Fibroblast of gingiva (primary cell): ENCODE measurements at places on chromosomes 7 and 10.

DNA sequence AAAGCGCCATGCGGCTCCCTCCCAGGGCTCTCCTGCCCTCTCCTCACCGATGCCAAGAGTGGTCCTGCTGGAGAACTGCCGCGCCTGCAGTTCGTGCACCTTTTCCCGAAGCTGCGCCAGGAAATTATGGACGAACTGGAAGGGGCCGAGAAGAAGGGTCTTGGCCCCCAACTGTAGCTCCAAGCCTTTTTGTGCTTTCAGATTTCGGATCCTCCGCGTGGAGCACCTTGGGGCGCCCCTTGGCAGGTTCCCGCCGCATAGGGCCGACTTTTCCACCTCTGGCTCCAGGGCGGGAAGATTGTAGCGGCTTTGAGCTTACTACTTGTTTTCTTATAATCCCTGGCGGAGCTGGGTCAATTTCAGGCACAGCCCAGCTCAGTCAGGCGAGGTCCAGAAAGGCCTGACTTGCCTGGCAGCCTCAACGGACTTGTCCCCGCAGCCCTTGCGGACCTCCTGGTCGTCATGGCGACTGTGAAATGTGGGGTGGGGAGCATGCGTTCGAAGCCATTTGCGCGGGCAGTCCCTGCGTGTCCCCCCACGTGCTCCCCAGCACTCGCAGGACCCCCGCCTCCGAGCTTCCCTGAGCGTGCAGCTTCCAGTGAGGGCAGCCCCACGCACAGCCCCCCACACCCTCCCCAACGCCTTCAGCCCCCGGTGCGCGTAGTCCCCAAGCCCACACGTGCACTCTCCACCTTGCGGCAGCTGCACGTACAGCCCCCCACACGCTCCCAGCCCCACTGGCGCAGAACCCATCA is 129.9 kb downstream of the KBTBD2 start:
- no peak for DNase-seq

GRCh38 chr10:7007600-7008190 is 403.1 kb downstream of the SFMBT2 start:
- no peak for DNase-seq

DNA sequence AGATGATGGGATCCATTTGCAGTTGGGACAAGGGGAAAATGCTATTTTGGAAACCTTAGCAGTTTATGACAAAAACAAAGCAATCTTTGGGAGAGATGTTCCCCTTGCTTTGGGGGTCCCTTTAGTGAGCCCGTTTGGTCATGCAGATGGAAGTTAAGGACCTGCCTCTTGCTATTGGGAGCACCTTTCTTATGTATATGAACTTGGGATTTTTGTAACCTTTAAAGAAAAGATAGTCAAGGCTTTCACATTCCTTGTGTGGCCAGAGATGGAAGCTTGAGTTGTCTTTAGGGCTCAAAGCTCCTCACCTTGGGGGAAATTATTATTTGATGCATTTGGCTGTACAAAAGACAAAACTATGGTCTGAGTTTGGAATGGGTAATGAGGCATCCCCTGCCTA is 179.0 kb upstream of the PLPP4 start:
- DNase-seq, result no peak

- no peak for DNase-seq
Observed at GRCh38 chr7:111780527-111780926, 218.2 kb upstream of the IMMP2L start.

DNA sequence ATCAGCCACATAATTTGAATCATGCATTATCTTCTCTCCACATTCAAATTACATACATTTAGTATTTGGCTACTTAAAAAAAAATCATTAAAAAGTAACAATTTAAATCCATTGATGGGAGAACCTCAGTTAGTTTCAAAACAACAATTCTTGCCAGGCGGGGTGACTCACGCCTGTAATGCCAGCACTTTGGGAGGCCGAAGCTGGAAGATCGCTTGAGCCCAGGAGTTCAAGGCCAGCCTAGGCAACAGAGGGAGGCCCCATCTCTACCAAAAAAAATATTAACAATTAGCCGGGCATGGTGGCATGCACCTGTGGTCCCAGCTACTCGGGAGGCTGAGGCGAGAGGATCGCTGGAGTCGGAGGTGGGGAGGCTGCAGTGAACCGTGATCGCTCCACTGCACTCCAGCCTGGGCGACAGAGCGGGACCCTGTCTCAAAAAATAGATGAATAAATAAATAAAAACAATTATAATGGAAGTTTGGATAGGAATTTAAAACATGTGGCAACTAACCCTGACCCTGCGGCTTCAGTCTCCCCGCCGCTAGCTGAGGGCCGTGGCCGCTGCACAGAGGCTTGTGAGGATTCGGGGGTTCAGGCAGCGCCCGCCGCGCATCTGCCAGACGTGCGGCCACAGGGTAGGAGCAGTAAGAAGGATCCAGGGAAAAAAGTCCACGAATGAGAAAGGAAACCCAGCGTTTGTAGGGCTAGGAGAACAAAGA is 1.1 kb upstream of the CSGALNACT2 start:
- DNase-seq, result peak; percentile 62

- peak; percentile 36 for DNase-seq
Observed at GRCh38 chr7:1432411-1433082, 26.7 kb downstream of the MICALL2 start.

- DNase-seq, result peak; percentile 11
Observed at GRCh38 chr7:134766779-134767519, 12.5 kb upstream of the CALD1 start.

DNA sequence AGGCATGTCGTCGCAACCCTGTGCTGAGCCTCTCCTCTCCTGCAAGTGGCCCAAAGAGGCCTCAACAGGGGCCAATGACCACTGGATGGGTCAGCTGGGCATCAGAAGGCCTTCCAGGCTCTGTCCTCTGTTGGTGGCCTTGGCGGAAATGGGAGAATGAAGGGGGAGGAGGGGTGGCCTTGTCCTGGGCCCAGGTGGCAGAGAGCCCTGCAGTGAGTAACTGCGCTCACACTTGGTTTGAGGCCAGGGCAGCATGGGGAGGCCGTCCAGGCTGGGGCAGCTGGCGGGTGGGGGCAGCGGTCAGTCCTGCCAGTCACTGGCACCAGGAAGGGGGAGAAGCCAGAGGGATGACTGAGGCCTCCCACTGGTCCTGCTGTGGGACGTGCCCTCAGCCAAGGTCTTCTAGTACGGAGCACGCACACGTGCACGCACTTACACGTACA is 59.8 kb downstream of the LHPP start:
- DNase-seq, result no peak

- peak; percentile 52 for DNase-seq
Observed at GRCh38 chr10:112953174-112954159, 3.4 kb downstream of the TCF7L2 start.

DNA sequence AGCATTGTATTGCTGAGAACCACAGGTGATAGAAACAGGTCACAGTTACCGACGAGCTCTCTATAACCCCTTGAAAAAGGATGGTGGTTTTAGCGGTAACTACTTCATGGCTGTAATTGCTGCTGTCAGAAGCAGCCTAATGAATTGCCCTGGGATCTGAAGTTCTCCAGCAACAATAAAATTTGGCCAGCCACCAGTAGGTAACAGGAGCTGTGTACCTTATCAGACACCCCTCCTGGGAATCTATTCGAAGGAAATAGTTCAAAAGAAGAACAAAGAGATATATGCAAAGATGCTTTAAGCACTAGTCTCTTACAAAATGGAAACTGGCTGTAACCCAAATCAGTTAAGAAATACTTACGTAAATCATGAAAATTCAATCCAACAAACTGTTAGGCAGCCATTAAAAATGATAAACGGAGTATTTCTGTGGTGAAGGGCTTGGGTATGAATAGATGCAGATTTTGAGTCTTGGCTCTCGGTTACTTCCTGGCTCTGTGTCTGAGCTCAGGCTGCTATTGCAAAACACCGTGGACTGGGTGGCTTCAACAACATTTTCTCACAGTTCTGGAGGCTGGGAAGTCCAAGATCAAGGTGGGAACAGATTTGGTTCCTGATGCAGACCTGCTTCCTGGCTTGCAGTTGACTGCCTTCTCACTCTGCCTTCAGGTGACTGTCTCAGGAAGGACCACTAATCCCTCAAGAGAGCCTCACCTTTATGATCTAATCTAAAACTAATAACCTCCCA is 1.6 kb downstream of the MSRB2 start:
- peak; percentile 66 for DNase-seq

GRCh38 chr10:78535716-78536218 is 502.1 kb downstream of the RPS24 start:
- DNase-seq, result no peak

- peak; percentile 10 for DNase-seq
Observed at GRCh38 chr7:130242198-130243014, 24.3 kb upstream of the CPA2 start.

DNA sequence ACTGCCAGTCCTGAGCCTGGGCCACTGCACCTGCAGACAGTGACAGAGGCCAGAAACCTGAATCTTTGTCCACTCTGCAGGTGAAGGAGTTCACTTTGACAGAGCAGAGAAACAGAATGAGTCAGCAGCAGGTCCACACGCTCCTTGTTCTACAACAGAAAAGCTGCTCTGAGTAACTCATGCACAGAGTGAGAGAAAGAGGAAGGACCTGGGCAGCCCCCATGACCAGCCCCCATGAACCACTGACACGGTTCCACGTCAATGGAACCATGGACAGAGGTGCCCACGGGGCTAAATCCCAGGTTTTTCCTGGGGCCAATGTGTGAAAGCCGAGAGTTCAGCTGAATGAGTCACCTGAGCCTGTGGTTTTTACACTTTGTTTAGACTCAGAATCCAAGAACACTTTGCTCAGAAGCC is 40.8 kb upstream of the CTBP2 start:
- no peak for DNase-seq

DNA sequence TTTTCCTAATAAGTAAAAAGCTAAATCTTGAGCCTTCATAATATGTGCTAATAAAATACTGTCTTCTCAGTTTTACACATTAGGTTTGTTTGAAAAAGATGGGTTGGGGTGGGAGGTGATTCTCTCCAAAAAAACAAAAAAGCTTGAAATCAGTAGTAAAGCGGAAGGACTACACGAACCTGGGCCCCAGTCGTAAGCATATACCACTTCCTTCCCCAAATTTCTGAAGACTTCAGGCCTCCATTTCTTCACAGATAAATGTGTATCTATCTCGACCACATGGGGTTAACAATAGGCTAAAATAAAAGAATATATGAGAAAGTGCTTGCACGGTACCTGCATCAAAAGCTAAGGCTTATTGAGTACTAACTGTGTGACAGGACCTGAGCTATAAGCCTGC is 51.6 kb upstream of the PAX2 start:
- no peak for DNase-seq

- DNase-seq, result no peak
Observed at GRCh38 chr7:88492153-88492552, 185.5 kb upstream of the STEAP4 start.

- no peak for DNase-seq
Observed at GRCh38 chr7:115135146-115135545, 213.3 kb downstream of the MDFIC start.

DNA sequence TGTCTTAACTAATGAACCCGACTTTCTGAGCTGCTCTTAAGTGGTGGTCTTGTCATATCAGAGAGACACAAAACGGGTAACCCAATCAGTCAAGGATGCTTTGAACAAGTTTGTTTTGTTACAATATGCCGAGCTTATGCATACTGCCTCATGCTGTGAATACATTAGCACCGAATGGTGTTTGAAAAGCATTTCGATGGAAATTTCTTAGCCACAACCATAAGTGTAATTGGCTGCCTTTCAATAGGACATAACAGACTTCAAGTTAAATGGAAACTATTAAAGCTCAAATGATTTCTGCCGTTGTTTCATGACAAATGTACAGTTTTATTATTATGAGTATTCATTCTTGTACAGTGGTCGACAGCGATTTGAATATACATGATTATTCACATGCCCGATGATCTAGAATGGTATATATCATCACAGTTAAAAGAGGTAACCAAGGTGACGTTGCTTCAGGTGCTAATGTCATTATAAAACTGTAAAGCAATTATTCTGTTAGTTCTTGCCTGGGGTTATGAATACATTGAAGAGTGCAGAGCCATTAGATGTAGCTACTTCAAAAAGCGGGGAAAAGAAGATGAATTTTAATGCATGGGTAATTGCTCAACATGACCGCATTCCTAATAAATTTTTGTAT is 118.8 kb downstream of the EBF3 start:
- DNase-seq, result no peak

DNA sequence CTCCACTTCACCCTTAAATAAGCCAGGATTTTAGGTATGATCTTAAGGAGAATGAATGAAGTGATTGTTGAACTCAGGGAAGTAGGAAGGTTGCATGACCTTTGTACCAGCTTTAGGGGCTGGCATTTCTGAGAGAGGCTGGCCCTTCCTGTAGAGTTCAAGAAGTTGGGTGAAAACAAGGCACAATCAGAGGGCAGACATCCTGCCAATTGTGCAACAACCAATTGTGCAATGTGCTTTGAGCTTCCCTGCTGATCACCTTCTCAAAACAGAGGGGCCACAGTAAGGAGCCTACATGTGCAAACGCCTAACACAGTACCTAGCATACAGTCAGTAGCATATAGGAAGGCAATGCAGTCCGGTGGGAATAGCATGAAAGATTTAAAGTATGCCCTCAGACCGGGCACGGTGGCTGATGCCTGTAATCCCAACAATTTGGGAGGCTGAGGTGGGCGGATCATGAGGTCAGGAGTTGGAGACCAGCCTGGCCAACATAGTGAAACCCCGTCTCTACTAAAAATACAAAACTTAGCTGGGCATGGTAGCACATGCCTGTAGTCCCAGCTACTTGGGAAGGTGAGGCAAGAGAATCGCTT is 5.4 kb downstream of the CPVL start:
- DNase-seq, result no peak

- peak; percentile 17 for DNase-seq
Observed at GRCh38 chr10:124359336-124359832, 59.3 kb downstream of the OAT start.

- peak; percentile 60 for DNase-seq
Observed at GRCh38 chr7:101729241-101729883, 88.1 kb upstream of the CUX1 start.

GRCh38 chr7:73799282-73800141 is 29.4 kb upstream of the CLDN3 start:
- DNase-seq, result no peak

DNA sequence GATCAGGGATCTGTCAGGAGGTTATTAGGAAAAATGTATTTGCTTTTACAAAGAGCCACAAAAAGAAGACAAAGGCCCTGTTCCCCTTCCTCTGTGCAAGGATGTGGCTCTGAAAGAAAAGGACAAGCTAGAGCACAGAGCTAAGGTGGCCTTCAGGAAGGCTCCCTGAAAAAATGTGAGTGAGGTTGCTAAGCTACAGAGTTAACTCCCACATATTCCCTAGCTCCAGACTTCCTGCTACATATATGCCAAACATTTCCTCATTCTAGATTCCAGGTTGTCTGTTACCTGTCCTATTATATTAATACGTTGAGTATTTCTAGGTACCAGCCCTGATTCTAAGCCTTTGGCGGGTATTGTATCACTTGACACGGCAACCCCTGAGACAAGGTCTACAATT is 369.0 kb downstream of the PARD3 start:
- DNase-seq, result no peak

GRCh38 chr10:82463614-82464013 is 588.6 kb downstream of the NRG3 start:
- DNase-seq, result no peak

GRCh38 chr7:20562461-20562860 is 53.0 kb upstream of the ABCB5 start:
- DNase-seq, result no peak

DNA sequence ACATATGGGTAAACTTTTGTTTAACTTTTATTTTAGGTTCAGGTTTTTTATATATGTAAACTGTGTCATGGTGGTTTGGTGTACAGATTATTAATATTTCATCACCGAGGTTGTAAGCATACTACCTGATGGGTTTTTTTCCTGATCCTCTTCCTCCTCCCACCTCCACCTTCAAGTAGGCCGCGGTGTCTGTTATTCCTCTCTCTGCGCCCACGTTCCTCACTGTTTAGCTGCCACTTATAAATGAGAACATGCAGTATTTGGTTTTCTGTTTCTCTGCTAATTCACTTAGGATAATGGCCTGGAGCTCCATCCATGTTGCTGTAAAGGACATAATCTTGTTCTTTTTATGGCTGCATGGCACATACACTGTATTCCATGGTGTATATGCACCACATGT is 1000.0 kb upstream of the CELF2 start:
- no peak for DNase-seq
